NCI-H2081 treated with DMSO at 0.1 percent for 48 hours (cell line): ENCODE measurements at places on chromosomes 2 and 18.

DNA sequence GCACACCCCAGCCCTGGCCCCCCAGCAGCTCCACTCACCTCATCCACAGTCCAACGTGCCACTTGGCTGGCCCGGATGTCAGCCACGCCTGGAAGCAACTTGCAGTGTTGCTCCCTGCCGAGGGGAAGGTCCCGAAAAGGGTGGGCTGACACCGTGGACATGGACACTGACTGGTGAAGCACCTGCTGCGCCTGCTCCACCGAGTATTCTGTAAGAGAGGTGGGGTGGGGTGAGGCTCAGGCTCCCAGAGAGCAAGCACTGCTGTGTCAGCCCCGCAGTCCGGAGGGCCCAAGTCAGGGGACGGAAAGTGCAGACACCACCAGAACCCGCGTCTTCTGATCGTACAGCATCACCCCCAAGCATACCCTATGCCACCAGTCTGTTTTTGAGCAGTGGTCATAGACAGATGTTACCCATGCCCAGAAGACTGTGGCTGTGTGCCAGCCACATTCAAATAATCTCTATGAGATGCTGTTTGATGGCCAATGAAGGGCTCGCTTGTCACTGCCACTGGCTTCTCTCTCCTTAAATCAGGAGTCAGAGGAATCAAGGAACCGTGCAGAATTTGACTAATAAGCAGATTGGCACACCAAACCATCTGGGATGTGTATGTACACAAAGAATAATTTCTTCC lies 74.2 kb upstream of the TMEM200C start:
- DNase-seq: no peak

DNA sequence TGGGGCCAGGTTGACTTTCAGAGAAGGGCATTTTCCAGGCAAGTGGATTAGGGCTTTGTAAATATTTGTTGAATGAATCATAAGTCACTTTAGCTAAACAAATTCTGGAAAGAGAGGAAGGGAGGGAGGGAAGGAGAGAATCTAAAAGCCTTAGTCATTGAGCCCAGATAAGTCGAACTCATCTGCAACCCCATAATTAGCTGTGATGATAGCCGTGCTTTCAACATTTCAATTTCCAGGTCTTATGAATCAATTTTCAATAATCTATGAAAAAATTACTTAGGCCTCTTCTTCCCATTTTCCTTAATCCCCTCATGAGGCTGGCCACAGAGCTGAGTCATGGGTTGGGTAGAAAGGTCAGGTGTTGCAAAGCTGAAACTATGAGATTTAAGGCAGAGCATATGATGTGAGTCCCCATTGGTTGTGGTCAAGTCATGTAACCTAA lies 111.9 kb upstream of the MAPRE2 start:
- DNase-seq: no peak

- no peak for DNase-seq
Measured at GRCh38 chr18:60411715-60412114, 39.1 kb upstream of the MC4R start.

DNA sequence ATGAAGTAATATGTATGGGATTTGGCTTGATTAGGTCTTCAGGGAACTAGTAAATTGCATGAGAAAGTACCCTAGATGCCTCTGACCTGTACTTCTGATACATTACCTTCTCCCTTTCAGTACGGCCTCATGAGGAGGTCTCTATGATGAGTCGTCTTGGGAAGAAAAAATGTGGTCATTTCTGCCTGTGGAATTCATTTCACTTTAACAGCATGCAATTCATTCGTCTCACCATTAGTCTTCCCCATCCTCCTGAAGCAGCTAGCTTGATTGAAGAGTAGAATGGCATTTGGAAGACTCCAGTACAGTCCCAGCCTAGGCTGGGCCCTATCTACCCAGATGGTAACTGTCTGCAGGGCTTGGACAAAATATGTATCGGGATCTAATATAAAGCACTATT lies 52.2 kb downstream of the TMX3 start:
- no peak for DNase-seq

GRCh38 chr18:26635466-26635865 lies 87.1 kb upstream of the KCTD1 start:
- DNase-seq: no peak

DNA sequence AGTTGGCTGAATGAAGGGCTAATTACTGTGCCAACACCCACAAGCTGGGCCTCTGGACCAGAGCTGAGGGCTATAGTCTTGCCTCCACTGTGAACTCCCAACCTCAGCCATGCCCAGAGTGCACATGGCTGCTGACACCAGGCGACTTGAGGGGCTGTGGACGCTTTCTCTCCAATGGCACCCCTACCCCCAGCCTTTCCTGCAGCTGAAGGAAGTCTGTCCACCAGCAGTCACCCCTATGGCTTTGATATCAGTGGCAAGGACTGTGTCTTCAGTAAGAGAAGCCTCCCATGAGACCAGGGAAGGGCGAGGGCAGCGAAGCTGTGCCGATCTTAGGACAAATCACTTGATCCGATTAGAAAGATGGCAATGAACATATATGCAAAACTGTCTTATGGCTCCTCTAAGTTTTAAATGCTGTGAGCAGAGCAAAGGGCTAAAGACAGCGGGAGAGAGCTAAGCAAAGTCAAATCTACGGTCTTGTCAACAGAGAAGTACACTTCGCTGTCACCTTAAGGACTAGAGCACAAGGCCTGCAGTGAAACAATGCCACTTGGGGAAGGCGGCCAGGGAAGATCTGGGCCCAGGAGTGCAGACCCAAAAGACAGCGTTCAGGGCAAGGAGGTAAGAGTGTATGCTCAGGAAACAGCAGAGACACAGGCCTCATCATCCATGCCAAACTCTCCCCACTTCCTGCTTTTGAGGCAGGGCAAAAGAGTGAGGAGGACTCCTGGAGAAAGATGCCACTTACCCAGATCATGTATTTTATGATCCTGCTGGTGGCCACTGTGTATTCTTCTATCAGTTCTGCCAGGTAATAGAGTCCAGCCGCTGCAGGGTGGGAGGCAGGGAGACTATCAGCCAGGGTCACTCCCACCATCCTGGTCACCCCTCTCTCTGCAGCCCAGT lies 1.5 kb downstream of the TEX261 start:
- no peak for DNase-seq

DNA sequence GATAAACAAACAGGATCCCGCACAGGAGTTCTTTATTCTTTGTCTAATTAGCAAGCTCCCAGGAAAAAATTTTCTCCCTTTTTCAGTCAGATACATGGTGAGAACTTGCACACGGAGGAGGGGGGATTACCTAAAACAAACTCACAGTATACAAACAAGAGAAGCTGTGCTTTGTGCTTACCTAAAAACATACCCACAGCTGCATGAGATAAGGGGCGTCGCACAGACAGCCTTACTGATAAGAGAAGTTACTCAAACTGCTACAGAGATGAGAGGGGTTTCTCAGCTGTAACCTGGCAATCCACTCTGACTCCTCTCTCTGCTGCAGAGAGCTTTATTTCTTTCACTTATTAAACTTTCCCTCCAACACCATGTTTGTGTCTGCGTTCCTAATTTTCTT lies 32.9 kb upstream of the ST3GAL5 start:
- no peak for DNase-seq

- DNase-seq: no peak
Measured at GRCh38 chr2:2698182-2699120, 367.4 kb upstream of the MYT1L start.

DNA sequence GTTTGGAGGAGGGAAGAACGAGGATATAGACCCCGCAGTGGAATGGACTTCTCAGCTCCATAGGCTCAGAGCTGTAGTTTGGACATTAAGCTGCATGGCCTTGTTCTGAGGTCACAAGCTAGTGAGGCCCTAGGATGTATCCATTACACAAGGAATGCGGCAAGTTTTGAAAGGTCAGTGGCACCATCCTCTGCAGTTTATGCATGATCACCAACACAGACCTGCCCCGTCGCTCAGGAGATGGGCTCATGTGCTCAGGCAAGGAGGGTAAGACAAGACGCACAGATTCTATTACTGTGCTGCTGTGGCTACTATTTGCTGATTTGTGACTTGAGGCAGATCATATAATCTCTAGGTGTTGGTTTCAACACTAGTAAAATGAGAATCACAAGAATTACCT lies 110.9 kb downstream of the FAM161A start:
- DNase-seq: no peak

DNA sequence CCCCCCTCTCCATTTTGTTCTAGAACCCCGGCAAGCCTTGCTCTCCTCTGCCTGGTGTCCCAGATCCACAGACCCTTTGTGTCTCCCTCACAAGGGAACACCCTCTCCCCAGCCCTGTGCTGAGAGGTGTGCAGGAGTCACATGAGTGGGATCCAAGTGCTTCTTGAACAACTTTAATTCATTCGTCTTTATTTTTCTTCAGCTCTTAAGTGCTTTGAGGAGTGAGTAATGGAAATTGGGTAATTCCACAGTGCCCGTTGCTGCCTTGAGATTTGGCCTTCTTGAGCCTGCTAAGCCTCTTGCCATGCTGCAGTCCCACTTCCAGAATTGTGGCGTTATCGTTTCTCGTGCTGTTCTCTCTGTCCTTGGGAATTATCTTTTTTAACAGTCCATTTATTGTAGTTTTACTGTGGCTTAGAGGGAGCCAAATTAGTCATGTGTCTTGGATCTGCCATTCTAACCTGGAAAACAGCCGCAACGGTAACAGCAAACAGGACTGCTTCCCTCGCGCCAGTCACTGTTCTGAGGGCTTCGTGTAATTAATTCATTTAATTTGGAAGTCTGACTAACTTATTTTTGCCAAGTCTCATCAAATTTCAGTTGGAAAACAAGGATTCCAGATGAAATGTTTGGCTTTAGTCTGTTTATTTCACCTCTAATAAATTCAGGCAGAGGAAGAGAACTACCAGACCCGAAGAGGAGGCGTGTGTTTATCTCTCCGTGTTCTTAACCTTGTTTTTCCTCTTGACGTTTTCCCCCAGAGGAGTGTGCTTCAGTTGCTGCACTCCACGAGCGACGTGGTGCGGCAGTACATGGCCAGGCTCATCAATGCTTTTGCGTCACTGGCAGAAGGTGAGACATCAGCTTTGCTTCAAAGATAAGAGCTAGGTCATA lies 72.0 kb downstream of the ARMC9 start:
- DNase-seq: no peak

DNA sequence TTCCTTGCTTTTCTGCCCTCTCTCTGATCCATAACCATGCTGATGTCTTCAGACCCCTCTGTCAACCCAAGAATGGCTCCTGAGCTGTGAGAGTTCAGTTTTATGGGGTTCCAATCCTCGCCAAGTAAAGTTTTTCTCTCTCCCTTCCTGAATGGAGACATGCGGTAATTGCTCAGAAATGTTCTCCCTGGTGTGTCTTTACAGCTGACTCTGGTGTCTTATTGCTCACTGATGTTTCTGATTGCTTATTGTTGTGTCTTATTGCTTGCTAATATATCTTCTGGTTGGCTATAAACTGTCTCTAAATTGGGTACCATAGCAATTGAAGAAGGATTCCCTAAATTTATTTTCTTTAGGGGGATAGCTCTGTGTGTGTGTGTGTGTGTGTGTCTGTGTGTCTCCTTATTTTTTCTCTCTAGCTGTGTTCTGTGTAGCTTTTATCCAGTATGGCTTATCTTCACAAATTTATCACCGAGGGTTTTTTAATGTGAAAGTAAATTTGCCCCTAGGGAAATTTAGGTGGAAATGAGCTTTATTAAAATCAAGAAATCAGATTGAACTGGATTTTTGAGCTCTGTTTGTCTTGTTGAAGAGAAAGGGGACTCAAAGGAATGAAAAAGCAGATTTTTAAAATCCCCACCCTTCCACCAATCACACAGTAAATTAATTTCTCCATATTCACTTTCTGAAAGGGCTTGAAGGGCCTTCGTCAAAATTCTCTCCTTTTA lies 19.5 kb downstream of the MGAT5 start:
- DNase-seq: no peak

GRCh38 chr2:211931314-211931713 lies 607.3 kb downstream of the ERBB4 start:
- no peak for DNase-seq

DNA sequence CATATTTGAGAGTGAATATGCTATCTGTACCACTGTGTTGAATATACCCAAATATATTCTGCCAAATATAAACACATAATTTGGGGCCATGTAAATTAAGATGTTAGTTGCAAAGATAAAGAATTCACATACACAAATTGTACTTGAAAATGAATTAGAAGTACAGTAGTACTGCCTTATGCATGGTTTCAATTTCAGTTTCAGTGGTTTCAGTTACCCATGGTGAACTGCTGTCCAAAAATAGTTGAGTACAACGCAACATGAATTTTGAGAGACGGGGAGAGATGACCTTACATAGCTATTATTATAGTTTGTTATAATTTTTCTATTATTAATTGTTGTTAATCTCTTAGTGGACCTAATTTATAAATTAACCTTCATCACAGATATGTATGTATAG lies 1313.0 kb upstream of the FAM98A start:
- DNase-seq: no peak
